ENCODE measurements at places on chromosomes 1 and 21. TPM values are rescaled to one million over a fixed set of nuclear protein-coding genes. Genes with fewer than 3 reads are reported as not detected.

TMEM269 gene
- total RNA-seq: 0.35 TPM

LIPI gene
- total RNA-seq: not detected

GBP6 gene
- total RNA-seq: 0.17 TPM

OR2L3 gene
- 0.17 TPM for total RNA-seq

VCAM1 gene
- not detected for total RNA-seq
